CD4-positive, alpha-beta T cell treated with Interleukin-15 for 4 hours (primary cell): ENCODE measurements at places on chromosomes 4 and X.

- no peak for DNase-seq
These were observed 37.4 kb downstream of the PAK3 start for GRCh38 chrX:111133389-111133788.

DNA sequence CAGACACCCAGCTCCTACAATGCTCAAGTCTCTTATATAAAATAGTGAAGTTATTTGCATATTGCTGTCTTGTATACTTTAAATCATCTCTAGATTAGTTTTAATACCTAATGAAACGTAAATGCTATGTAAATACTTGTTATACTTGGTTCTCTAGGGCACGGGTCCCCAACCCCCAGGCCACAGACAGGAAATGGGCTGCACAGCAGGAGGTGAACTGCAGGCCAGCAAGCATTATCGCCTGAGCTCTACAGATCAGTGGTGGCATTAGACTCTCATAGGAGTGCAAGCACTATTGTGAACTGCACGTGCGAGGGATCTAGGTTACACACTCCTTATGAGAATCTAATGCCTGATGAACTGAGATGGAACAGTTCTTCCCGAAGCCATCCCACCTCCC lies 395.9 kb upstream of the EMCN start:
- no peak for DNase-seq

GRCh38 chr4:36414248-36414647 lies 132.8 kb downstream of the DTHD1 start:
- DNase-seq, result no peak

DNA sequence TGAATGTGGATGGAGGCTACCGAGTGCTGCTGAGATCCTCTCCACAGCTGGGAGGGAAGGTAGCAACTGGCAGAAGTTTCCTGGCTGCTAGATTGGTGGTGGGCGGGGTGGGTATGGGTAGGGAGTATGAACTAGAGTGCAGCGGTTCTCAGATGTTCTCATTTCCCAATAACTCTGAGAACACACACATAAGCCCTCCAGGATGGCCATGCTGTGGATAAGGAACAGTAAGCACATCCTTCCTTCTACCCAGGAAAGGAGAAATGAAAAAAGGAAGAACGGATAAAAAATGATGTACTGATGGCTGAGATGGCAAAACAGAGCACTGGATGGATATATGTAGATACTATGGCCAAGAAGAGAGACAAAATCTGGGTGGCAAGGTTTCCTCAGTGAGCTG lies 116.0 kb downstream of the ZNF827 start:
- no peak for DNase-seq

DNA sequence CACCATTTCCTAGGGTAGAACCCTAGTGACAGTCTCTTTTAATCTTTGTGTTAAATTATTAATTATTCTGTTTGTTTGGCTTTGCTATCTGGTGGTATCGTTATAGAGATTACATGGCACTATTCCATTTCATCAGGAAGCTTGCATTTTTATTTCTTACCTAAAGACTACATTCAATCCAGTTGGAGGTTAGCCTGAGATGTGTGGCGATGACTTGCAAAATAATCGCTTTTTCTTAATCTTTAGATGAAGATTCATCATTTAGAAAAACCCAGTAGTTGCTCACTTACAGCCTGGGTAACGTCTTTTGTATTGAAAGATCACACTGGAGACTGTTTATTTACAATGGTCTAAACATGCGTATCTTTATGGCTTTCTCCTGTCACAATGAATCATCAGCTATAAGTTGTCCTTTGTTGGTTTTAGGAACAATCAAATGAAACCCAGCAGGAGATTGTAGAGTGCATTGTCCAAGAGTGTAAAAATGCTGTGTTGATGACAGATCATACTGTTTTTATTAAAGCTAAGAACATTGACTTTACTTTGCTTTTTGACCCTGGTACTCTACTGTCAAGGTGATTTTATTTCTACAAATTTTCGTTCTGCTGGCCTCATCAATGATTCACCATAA lies 281.7 kb upstream of the PITX2 start:
- DNase-seq, result no peak

DNA sequence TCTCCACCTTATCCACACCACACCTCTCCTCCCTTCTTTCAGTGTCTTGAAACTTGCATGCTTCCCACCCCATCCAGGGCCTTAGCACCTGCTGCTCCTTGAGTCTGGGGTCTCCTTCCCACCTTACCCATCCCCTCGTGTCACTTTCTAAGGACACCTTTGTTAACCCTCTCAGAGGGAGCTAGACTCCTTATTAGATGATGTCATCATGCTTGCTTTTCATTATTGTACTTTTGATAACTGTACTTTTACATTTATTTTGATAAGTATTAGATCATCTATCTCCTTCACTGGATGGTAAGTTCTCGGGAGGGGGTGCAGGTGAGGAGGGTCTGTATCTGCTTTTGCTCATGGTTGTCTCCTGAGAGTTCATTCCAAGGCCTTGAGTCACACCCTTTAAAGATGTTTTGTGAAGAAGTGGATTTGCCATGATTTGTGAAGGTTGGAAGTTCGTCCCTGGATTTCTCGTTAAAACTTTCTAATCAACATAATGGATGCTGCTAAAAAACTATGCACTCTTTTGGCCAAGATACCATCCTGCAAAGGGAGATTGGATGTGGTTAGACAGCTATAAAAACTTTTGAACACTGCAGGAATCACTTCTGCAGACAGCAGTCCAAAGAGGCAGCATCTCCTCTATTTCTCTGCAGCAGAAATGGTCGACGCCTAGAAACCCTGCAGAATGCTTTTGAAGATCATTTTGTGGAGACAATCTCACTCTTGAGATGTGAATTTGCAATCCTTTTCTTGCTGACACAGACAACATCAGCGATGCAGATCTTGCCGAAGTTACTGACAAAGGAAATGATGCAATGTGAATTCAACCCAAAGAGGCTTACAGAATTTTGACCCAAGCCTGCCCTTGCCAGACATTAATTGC lies 69.6 kb downstream of the ENPP6 start:
- no peak for DNase-seq

GRCh38 chr4:90071289-90072235 lies 55.6 kb upstream of the CCSER1 start:
- no peak for DNase-seq

DNA sequence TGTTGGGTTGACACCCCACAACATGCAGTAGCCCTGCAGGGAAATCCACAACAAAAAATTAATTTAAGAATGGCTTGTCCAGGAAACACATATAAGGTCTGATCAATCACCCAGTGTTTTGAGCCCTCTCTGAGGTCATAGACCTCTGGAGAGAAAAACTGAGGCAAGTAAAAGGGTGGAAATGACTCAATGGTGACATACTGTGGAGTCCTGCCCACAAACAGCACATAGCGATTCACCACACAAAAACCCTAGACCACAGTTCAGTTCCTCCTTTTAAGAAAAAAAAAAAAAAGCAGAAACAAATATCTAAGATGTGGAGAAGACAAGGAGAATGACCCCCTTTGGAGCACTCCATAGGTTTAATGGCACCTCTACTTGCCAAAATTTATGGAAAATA lies 2691.0 kb downstream of the PCDH7 start:
- DNase-seq, result no peak

DNA sequence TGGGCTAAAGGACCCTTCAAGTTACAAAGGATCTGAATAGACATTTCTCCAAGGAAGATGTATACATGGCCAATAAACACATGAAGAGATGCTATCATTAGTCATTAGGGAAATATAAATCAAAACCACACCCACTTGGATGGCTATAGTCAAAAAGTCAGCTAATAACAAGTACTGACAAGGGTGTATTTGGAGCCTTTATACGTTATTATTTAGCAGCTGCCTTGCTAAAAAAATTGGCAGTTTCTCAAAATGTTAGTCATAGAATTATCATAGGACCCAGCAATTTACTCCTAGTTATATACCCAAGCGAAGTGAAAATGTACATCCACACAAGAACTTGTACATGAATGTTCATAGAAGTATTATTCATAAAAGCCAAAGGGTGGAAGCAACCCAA lies 112.7 kb upstream of the DUSP21 start:
- DNase-seq, result no peak

GRCh38 chrX:13147733-13148132 lies 103.3 kb upstream of the FAM9C start:
- no peak for DNase-seq
